ENCODE measurements at places on chromosomes 11 and 22. TPM values are rescaled to one million over a fixed set of nuclear protein-coding genes. Genes with fewer than 3 reads are reported as not detected.
A peak's percentile ranks its signal among the peaks of the same experiment; 100 is the strongest.

ME3 gene
- 10.9 TPM for polyA plus RNA-seq

OLFML1 gene
- polyA plus RNA-seq = 1.8 TPM

AIFM3 gene
- 72.6 TPM for polyA plus RNA-seq

DNA sequence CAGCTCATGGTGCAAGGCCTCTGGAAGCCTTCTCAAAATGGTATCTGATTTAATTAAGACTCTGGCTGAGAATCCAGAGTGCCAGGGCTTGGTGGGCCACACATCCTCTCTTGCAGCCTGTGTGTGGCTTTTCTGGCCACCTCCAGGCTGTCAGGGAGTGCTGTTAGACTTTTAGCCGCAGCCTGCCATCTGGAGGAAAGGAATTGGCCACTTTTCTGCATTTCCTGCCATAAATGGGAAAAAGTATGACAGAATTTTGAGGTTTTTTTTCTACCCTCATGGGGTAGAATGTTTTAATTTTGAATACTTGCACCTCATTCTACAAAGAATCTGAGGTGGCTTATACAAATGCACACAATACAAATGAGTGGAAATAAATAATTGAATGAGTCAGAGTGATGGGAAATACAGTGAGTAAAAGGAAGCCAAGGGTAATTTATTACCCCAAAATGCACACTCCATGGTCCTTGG lies 218.4 kb downstream of the ADAMTS15 start:
- DNase-seq = no peak

DNA sequence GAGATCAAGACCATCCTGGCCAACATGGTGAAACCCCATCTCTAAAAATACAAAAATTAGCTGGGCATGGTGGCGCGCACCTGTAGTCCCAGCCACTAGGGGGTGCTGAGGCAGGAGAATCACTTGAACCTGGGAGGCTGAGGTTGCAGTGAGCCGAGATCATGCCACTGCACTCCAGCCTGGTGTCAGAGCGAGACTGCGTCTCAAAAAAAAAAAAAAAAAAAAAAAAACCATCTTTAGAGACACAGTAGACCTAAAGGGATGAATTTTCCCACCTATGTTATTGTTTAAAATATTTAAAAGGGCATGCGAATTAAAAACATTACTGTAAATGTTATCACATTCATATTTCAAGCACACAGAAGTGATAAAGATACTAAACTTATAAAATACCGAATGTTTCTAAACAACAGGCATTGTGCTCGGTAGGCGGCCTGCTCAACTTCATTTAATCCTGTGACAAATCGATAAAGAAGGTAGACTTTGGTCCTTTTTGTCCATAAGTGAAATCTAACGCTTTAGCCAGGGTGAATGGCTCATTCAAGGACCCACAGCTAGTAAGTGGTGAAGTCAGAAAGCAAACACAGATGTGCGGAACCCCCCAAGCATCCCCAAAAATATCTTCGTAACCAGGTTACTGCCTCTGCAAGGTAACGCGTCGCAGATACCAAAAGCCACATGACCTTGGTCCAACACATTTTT lies 16.1 kb downstream of the NCAPD3 start:
- DNase-seq = no peak

DNA sequence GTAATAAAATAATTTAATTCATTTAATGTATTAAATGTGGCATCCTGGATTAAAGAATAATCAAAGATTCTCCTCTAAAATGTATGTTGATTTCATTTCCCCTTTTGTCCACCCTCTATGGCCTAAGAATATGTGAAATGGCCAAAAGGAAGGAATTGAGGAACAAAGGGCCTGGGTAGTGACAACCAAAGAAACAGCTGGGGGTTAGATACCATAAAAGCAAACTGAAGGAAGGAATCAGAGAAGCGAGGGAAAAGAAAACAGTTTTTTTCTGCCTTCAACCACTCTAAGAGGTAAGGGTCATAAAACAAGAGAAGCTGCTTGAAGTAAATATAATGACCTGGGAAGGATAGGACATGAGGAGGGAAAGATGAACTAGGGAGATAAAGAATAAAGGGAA lies 139.3 kb downstream of the FAM76B start:
- no peak for DNase-seq

GRCh38 chr11:8093931-8094575 lies 13.0 kb downstream of the TUB start:
- peak; percentile 46 for DNase-seq

DNA sequence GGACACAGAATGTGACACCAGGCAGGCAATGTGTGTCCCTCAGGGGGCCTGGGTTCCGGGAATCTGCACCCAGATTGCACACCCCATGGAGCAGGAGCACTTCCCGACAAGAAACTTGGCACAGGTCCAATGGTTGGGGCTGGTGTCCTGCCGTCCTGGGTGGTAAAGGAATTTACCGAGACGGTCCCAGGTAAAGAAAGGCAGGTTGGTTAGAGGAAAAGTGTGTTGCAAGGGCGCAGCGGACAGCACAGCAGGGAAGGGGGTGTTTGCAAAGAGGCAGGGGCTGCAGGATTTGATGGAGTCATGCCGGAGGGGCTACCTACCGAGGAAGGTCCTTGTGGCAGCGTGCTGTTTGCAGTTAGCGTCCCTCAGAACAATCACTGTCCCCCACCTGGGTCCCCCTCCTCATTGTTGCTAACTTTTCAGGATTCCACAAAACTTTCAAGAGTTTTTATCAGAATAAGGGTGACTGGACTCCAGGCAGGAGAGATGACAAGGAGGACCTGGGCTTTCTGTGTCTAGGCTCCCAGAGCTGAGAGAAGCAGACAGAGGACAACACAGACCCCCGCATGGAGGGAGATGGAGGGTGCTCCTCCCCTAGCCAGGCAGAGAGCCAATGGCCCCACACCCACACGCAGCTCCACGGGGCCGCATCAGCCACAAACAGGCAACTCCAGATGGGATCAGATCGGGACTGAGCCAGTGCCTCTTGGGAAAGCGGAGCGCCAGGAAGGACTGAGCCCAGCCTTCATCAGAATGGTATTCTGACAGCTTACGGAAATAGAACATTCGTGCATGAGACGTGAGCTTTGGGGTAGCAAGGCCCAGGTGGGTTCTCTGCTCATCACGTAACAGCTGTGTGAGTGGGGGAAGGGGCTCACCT lies 1423.9 kb downstream of the BRD1 start:
- no peak for DNase-seq

Data from sigmoid colon (tissue), 7 donors.